AG04450 (cell line): ENCODE measurements at places on chromosomes 7 and 10. TPM values are rescaled to one million over a fixed set of nuclear protein-coding genes. Genes with fewer than 3 reads are reported as not detected.

The CACNB2 gene
- polyA plus RNA-seq = 0.76 and 0.93 TPM in 2 replicates

GRCh38 chr7:2211259-2211880 lies 21.4 kb downstream of the MAD1L1 start:
- no peak for DNase-seq

The MDFIC gene
- 30.2 and 35.9 TPM in 2 replicates for polyA plus RNA-seq

The SRGN gene
- 137 and 154 TPM in 2 replicates for polyA plus RNA-seq

DNA sequence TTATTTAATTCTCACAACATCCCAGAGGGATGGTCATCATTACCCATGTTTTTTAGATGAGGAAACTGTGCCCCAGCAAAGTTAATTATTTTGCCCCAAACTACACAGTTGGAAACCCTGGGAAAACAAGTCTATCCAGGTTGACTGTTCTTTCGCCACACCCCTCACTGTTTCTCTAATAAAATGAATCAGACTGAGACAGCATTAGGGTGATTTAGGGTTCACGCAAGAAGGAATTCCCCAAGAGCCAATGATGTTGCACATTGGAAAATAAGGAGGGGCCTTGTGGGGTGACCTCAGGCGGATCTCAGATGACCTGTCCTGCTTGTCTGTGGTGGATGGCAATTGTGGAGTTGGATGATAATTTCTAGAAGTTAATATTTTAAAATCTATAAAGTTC lies 135.7 kb upstream of the TBX20 start:
- no peak for DNase-seq

The SMO gene
- polyA plus RNA-seq = 20.8 and 26.5 TPM in 2 replicates

DNA sequence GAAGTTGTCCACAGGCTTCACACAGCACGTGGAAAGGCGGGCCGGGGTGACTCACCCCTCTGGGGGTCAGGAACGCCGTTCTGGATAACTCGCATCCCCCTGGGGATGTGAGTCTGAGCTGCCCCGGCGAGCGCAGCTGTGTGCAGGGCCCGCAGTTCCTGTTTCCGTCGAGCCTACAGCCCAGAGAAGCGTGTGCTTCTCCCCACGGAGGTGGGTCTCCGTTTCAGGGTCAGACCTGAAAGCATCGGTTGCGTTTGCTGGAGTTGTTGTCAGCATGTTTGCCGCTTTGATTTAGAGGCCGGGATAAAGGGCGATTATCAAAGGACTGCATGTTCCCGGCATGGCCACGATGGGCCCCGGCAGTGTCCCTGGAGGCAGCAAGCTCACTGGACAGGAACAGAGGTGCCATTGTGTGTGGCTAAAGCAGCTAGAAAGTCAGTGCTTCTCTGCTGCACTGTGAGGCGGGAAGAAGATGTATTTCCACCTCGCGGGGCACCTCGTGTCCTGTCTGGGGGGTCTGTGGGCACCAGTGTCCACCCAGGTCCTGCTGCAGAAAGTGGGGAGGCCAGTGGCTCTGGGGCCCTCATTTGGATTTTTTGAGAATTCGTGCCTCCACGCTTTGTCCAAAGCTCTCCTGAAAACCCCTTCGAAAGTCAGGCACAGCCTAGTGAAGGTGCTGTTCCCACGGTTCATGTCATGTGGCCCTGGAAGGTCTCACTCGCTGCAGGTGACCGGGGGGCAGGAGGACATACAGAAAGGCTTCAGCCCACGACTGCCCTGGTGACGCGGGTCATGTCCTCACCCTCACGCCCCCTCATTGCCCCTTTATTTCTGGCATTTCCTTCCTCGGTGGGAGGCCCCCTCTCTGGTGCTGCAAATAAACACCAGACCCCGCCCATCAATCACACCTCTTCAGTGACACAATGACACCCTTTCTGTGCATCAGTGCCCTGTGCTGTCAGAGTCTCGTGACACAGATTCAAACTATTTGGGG lies 27.4 kb upstream of the GDI2 start:
- DNase-seq = no peak

- no peak for DNase-seq
Measured at GRCh38 chr7:30923009-30923773, 11.5 kb downstream of the AQP1 start.

- DNase-seq = no peak
Measured at GRCh38 chr10:124667425-124668345, 76.5 kb downstream of the FAM53B start.

- DNase-seq = no peak
Measured at GRCh38 chr10:78109210-78109609, 75.5 kb downstream of the RPS24 start.

The TMEM26 gene
- 2.3 TPM in 2 replicates for polyA plus RNA-seq
